Activated CD4-positive, alpha-beta T cell treated with anti-CD3 and anti-CD28 coated beads, Interleukin-2, amount 10 ng/mL, durations not matched to agents 7 days and 5 days (primary cell): ENCODE measurements at places on chromosomes 12 and 14.

DNA sequence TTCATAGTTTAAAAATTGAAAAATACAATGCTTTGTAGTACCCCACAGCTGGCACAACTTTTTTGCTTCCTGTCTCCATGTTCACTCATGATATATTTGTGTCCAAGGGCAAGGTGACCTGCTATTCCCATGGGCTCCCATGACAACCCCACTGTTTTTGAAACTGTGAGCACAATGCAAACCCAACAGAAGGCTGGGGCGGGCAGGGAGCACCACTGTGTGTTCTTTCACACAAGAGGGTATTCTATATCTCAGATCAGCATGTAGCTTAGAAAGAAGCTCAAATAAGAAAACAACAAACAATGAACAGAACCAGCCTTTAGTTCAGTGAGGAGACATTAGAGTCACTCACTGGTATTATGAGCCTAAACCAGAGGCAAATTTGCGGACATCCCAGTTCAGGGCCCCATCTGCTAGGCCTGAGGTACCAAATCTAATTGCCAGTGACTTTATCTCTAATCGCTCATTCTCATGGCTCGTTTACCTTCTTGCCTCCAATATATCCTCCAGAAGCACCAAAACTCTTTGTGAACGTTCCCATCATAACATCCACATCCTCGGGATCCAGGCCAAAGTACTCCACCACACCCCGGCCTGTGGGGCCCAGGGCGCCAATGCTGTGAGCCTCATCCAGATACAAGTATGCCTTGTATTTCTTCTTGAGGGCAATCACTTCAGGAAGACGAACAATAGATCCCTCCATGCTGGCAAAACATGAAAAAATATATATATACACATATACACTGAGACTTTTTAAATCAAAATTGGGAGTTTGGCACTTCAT lies 56.4 kb upstream of the ISM2 start:
- H3K4me3 ChIP-seq: peak overlapping the region; percentile 29
- peaks cover 25% of the 10 kb centered on the region for H3K4me1 ChIP-seq
- DNase-seq: no peak
- no peaks in the 10 kb centered on the region for H3K27me3 ChIP-seq
- H3K27ac ChIP-seq: peak overlapping the region; percentile 82
- peaks cover 53% of the 10 kb centered on the region for H3K36me3 ChIP-seq

DNA sequence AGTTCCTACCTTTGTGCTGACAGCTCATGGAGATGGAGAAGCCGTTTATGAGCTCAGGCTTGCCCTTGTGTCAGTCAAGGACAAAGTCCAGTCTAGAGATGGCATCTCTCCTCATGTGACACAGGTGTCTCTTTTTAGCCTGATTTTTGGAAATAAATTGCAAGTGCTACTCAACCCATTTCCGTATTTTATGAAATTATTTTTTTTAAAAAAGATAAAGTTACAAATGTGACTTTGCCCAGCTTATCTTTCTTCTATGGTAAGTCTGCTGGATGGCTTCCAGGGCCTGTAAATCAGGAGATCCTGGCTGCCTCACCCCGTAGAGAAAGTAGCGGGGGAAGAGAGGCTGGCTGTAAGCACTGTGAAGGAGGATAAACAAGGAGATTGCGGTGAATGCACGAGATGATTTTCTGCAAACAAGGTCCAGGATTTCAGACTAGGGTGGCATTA lies 169.7 kb downstream of the MYRFL start:
- H3K27ac ChIP-seq: no peak overlapping the region
- H3K4me3 ChIP-seq: no peak overlapping the region
- no peaks in the 10 kb centered on the region for H3K4me1 ChIP-seq

DNA sequence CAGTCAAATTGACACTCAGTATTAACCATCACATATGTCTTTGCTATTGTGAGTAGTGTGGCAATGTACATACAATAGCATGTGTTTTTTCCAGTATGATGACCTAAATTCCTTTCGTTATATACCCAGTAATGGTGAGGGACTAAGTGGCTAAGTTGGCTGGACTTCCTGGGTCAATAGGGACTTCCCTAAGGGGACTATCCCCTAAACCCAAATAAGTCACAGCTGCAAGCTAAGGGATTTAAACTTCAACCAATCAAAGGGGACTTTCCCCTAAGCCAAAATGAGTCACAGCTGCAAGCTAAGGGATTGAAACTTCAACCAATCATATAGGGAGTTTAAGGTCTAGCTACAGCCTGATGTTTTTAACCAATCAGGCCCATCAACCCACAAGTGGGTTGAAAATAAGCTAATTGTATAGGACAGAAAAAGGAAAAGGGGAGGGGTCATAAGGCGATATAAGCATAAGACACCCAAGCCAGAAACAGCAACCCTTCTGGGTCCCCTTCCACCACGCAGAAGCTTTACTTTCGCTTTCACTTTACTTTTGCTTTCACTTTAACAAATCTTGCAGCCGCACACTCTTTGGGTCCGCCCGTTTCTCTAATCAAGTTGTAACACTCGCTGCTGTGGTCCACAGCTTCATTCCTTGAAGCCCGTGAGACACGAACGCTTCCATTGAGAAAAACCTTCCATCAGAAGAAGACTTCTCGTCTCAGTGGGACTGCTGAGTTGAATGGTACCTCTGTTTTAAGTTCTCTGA lies 404.4 kb downstream of the FLRT2 start:
- H3K36me3 ChIP-seq: peaks cover 23% of the 10 kb centered on the region
- H3K27ac ChIP-seq: peak overlapping the region; percentile 91
- H3K4me1 ChIP-seq: peaks cover 33% of the 10 kb centered on the region
- peak; percentile 68 for DNase-seq

GRCh38 chr14:65098586-65098985 lies 3.7 kb downstream of the MAX start:
- H3K27ac ChIP-seq: peak overlapping the region; percentile 82
- no peaks in the 10 kb centered on the region for H3K27me3 ChIP-seq
- DNase-seq: peak; percentile 29
- peaks cover 71% of the 10 kb centered on the region for H3K4me1 ChIP-seq
- peak overlapping the region; percentile 73 for H3K4me3 ChIP-seq

GRCh38 chr14:95713596-95714371 lies at the start of gene TCL1A:
Gene TCL1A, minus strand, starts transcription at chr14:95714125. Its CDS starts 59 bp downstream, at chr14:95714066.
- no peaks in the 10 kb centered on the region for H3K36me3 ChIP-seq
- DNase-seq: no peak
- no peaks in the 10 kb centered on the region for H3K4me1 ChIP-seq

DNA sequence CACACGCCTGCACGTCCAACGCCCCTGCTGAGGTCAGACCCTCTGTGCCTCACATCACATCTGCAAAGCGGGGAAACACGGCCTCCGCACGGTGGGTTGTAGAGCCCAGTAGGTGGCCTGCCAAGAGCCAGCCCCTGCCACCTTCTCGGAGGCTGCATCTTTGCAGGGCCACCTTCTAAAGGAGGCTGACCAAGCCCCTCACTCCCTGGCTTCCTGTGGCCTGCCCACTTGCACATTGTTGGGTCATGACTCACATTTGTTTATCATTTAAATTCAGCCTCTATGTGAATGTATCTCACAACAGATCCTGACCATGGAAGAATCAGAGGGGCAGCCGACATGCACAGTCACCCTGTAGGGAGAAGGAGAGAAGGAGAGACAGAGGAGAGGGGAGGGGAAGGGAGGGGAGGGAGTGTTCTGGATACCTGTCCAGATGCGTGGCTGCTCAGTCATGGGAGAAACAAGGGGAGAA lies 319.5 kb upstream of the DIO3 start:
- H3K27me3 ChIP-seq: no peaks in the 10 kb centered on the region
- H3K36me3 ChIP-seq: no peaks in the 10 kb centered on the region
- no peak overlapping the region for H3K4me3 ChIP-seq

GRCh38 chr12:68225576-68226476 lies at the start of gene IL26:
Gene IL26, minus strand, starts transcription at chr12:68225810. Its CDS starts 54 bp downstream, at chr12:68225756.
- H3K4me3 ChIP-seq: no peak within 1 kb of the TSS
- H3K36me3 ChIP-seq: no peaks in the 10 kb centered on the region
- peaks cover 8% of the 10 kb centered on the region for H3K27me3 ChIP-seq
- H3K4me1 ChIP-seq: peaks cover 19% of the 10 kb centered on the region
- H3K27ac ChIP-seq: no peak within 1 kb of the TSS

DNA sequence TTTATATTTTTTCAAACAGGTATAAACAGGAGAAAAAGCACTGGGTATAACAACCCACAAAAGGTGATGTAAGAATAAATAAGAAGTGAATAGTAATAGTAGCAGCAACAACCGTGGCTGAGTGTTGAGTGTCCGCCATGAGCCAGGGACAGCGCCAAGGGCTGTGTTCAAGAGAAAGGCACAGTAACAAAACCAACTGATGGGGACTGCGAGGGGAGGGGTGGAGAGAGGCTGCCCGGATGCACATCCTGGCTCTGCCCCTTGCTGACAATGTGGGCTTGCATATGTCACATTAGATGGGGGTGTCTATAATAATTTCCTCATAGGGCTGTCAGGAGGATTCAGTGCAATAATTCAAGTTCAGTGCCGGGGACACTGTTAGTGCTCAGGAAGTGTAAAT lies 912.4 kb downstream of the VRK1 start:
- H3K4me1 ChIP-seq: peaks cover 75% of the 10 kb centered on the region
- H3K4me3 ChIP-seq: no peak overlapping the region
- H3K36me3 ChIP-seq: peaks cover 10% of the 10 kb centered on the region
